ENCODE measurements at places on chromosomes 7 and 10.

GRCh38 chr10:120643351-120643750 is 186.3 kb downstream of the PLPP4 start:
- DNase-seq, result no peak

- no peak for DNase-seq
These were observed 194.0 kb upstream of the PLPP4 start for GRCh38 chr10:120262857-120263547.

GRCh38 chr7:124800386-124800785 is 34.8 kb upstream of the GPR37 start:
- no peak for DNase-seq

DNA sequence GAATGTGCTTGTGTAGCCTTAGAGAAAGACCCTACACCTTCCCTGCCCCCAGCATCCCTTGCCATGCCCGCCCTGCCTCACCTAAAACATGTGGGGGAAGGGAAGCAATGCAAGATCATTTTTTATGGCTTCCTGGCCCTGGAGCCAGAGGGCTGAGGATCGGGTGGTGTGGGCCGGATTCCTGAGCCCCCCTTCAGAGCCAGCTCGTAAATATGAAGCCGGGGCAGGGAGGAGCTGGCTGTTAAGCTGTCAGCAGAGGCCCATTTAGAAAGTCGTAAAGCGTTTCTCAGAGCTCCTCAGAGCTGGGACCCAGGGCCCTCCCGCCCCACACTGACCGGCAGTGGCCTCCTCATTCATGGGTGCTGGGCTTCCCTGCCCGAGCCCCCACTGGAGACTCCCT is 23.9 kb downstream of the UNC5B start:
- DNase-seq, result no peak

GRCh38 chr10:74117738-74118137 is 32.9 kb downstream of the AP3M1 start:
- DNase-seq, result no peak

- no peak for DNase-seq
These were observed 26.8 kb downstream of the MICU1 start for GRCh38 chr10:72598769-72599701.

GRCh38 chr10:45513551-45513950 is 139.5 kb downstream of the ALOX5 start:
- no peak for DNase-seq

GRCh38 chr10:50419091-50419490 is 167.8 kb upstream of the ASAH2 start:
- DNase-seq, result no peak

GRCh38 chr10:128186959-128187787 is 61.0 kb upstream of the MKI67 start:
- no peak for DNase-seq

- DNase-seq, result no peak
These were observed 244.2 kb downstream of the LHFPL3 start for GRCh38 chr7:104572554-104572953.

DNA sequence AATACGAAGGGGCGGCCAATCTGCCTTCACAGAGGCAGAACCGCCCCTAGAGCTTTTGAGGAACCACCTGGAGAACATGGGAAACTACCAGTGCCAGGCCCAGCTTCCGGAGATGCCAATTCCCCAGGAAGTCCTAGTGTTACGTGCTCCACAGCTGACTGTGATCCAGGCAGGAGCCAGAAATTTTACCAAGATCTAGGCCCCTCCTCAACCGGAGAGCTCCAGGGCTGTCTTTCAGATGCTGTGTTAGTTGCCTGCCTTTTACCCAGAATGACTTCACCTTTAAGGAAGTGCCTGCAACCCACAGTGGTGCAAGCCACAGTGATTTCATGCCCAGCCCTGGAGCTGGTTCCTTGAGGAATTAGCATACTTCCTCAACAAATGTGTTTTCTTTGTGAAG is 62.9 kb downstream of the ELMO1 start:
- DNase-seq, result no peak

GRCh38 chr10:63627881-63628296 is 106.7 kb downstream of the REEP3 start:
- no peak for DNase-seq

DNA sequence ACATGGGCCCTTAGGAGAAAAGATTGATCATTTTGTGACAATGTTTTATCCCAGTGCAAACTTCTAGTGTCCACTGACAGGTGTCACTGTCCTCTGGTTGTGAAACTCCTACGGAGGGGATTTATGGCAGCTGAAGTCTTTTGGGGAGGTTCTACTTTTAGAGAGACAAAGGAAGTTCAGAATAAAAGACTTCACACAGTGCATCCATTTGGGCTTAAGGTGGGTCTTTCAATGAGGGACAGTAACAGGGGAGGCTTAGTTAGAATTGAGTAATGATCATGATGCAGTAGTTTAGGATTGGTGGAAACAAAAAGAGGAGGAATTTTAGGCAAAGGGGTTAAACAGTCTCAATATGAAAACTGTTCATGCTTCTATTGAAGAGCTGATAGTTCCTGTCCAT is 501.1 kb upstream of the NRP1 start:
- no peak for DNase-seq

DNA sequence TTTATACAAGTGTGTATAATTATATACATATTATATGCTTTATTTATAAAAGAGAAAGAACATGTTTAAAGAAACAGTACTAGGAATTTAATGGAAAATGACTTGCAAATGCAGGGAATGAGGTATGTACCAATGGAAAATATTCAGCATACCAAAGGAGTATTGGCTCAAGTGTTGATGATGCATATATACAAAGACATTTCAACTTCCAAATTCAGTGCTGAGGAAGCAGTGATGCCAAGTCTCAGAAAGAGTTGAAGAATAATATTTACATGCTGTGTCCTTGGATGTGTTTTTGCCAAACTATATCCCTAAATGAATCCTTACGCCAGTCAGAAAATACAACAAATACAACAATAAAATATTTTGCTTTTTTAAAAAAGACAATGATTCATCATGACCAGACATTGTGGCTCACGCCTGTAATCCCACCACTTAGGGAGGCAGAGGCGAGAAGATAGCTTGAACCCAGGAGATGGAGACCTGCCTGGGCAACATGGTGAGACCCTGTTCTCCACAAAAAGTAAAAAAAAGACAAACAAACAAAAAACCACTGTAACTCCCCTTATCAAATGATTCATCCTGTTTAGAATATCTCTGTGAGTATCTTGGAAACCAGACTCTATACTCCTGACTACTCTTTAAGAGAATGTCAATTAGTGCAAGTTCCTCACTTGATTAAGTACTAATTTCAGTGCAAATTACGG is 157.2 kb downstream of the CHRM2 start:
- DNase-seq, result no peak

- no peak for DNase-seq
These were observed 63.7 kb downstream of the CARD11 start for GRCh38 chr7:2979951-2980350.

DNA sequence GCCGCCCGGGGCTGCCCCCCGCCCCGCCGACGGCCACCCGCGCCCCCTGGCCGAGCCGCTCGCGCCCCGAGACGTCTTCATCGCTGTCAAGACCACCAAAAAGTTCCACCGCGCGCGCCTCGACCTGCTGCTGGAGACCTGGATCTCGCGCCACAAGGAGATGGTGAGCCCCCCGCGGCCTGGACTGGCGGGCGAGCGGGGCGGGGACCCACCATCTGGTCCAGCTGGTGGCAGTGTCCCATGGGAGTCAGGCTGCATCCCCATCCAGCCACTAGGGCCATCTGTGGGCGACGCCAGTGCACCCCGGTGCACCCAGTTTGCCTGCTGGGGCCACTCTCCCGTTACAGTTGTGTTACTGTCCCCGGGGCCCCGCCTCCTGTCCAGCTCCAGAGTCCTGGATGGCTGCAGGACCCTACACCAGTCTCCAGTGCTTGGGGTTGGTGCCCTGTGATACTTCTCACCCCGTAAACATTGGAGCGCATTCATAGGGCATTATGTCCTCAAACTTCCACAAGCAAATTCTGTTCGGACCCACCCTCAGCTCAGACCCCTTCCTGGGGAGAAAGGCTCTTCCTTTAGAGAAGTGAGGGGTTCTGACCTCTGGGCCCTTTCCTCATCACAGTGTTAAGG is 672 bp downstream of the LFNG start:
- no peak for DNase-seq

GRCh38 chr10:78356291-78356900 is 322.7 kb downstream of the RPS24 start:
- no peak for DNase-seq

- DNase-seq, result no peak
These were observed 47.0 kb downstream of the AMZ1 start for GRCh38 chr7:2734751-2735571.

GRCh38 chr10:21993360-21994001 is 10.0 kb downstream of the DNAJC1 start:
- no peak for DNase-seq

DNA sequence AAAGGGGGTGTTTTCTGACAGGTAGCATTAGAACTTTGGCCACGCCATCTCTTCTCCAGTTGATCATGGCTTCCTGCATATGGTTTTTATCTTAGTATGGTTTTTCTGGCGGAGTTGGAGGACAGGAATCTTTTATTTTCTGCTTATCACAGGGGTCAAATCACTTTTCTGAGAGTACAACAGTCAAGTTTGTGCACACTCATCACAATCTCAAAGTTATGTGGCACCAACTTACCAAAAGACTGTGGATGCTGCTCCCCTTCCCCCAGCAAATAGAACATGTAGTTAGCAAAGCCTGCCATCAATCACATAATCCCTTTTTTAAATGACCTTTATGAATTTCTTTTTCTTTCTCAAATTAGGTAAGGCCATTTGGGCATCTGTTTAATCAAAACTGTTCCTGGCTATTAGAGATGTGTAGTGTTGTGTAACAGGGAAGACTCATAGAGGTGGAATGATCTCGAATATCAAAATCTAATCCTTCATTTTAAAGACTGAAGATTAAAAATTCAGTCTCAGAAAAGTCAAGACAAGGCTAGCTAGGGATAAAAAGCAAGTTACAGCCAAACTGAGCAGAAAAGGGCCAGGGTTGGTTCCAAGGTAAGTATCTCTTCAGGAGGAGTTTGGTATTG is 3.8 kb upstream of the CH25H start:
- DNase-seq, result no peak

GRCh38 chr10:21860718-21861117 is 142.8 kb downstream of the DNAJC1 start:
- DNase-seq, result no peak

- DNase-seq, result no peak
These were observed 70.6 kb upstream of the ZMIZ2 start for GRCh38 chr7:44678101-44678470.

GRCh38 chr10:109947111-109947920 is 24.0 kb upstream of the XPNPEP1 start:
- no peak for DNase-seq

DNA sequence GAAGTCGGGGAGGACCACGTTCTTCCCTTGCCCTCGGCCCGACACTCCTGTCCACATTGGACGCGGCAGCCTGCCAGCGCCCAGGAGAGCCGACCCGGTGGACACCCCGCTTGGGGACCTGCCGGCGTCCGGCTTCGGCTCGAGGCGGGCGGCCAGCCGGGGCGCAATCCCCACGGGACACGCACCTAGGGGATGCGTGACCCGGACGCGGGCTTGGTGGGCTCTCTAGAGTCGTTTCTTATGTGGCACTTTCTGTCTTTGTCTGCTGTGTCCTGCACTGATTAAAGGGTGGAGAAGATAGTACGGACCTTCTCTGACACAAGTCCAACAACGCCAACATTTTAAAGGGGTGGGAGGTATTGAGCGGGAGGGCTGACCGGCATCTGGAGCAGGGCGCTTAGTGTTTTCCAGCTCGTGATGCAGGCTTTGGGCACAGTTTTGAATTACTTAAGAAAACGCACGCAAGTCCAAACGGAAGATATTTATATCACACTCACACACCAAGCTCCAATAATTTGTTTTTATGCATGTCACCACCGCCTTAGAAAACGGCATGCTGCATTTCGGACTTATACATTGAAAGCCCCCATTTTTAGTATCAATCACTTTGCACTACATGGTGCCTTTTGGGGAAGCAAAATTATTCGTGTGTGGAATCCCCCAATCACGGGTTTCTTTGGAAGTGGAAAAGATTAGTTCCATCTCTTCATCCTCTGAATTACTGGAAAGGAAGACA is 3.9 kb upstream of the SPAG6 start:
- no peak for DNase-seq

DNA sequence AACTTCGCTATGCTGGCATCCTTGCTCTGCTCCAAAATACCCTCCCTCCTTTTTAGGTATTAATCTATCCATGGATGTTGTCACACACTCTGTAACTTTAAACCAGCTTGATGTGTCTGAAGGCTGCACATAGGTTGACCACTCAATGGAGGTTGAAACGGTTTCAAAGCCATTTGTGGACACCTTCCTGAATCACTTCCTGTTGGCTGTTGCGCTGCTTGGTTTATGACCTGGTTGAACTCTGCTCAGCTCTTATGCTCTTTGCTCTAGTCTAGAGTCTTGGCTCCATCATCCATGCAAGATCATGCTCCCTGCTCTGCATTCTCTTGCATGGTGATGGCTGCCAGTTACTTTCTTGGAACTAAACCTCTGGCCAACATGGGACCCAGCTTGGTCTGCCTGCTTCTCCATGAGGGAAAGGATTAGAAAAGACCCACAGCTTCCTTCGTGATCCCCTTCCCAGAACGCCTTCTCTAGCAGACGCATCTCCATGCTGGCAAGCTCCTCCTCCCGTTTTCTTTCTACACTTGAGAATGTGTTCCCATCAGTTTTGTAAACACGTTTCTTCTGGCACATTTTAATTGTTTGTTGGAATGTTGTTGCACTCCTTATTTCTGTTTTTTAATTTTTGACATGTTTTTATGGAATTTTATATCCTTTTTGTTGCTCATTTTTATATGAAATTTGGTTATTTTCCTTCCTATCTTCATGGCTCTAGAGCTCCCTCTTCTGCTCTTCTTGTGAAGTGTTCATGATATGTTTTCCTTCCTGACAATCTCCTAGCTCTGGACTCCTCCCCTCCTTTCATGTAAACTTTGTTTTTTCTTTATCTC is 149.8 kb downstream of the XPNPEP1 start:
- no peak for DNase-seq

GRCh38 chr10:79422178-79422892 is 23.1 kb downstream of the ZCCHC24 start:
- DNase-seq, result no peak

DNA sequence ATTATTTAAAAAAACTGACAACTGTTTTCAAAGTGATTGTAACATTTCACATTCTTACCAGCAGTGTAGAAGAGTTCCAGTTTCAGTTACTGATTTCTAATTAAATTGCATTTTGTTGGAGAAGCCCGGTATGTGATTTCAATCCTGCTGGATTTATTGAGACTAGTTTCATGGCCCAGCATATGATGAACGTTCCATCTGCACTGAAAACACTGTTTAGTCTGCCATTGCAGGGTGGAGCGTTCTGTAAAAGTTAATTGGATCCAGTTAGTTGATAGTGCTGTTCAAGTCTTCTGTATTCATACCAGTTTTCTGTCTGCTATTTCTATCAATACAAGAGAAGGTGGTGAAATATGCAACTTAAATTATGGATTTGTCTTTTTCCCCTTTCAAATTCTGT is 37.3 kb upstream of the CCNY start:
- DNase-seq, result no peak

Measured in NCI-H446 treated with DMSO at 0.1 percent for 48 hours (cell line).